Cerebellar nuclear complex (tissue), 1 donor: ENCODE measurements at places on chromosomes 4 and X.

DNA sequence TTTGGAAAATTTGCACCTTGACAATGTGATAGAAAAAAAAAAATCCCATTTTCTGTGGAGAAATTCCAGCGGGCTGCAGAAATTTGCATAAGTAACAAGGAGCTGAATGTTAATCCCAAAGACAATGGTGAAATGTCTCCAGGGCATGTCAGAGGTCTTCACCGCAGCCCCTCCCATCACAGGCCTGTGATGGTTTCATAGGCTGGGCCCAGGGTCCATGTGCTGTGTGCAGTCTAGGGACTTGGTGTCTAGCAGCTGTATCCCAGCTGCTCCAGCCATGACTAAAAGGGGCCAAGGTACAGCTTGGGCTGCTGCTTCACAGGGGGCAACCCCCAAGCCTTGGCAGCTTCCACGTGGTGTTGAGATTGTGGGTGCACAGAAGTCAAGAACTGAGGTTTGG, 85.2 kb downstream of the ADGRA3 start:
- no peak for DNase-seq

- DNase-seq, result no peak
These were observed 496.6 kb downstream of the STIM2 start for GRCh38 chr4:27357283-27357682.

- DNase-seq, result no peak
These were observed 41.5 kb upstream of the ZXDA start for GRCh38 chrX:57951666-57952319.

GRCh38 chr4:168092176-168092712, at the start of gene ANXA10:
TSS of gene ANXA10 (plus strand) at chr4:168092537. CDS start at chr4:168092701, 164 bp downstream.
- no peak for DNase-seq

DNA sequence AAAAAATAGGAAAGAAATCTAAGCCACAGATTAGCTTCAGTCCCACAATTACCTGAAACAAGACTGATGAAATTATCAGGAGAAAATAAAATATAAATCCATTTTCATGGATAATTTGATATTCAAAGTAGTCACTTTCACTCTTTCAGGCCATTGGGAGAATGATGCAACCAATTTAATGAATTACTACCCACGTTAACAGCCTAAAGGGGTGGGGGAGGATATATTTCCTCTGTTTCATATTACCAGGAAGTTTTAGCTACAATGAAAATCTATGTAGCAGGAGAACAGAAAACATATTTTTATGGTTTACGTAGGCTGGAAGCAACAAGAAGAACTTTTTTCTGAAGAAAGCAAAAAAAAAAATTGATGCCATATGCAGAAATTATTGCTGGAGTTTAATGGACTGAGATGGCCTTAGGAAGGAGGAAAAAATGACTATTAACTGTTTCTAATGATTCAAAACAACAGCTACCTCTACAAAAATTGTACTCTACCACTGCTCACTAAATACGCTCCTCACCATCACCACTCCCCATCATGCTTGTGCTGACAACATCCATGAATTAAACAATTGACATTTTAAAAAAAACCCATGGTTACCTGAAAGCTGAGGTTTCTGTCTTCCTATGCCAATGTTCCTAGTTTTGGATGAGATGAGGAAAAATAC, 100.9 kb downstream of the CXXC4 start:
- no peak for DNase-seq

- DNase-seq, result no peak
These were observed 67.0 kb downstream of the HPF1 start for GRCh38 chr4:169690787-169691186.

DNA sequence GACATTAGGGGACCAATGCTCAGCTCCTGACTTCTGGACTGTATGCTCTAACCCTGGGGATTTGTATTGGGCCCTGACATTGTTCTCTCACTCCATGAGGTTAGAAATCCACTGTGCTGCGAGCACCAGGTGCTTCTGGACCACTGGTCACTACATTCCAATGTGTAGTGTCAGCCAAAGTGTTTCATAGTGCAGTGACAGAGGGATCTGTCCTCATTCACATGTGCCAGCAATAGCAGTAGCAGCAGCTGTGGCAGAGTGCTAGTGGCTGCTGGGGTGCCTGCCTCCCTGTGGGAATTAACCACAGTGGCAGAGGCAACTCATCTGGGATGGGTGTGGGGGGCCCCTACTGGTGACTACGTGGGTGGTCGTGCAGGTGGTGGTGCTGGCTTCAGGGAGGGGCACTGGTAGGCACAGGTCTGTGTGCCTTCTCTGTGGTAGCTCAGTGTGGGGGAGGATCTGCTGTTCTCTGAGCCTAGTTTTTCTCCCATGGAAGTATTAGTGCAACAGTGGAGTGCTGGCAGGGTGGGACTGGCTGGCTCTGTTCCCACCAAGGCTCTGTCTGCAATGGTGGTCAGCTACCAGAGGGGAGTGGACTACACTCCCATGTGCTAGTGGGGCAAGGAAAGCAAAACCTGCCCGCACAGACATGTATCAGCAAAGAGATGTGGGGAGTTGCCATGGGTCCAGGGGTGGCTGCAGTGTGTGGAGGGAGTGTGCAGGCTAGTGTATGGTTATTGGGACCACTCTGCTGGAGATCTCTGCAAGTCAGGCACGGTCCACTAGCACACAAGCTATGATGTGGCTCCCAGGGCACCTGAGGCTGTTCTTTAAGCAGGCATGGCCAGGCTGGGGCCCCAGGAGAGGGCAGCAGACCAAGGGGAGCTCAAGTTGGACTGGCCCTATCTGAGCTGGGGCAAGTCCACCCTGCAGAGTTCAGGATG, 78.5 kb downstream of the SCLT1 start:
- DNase-seq, result no peak

DNA sequence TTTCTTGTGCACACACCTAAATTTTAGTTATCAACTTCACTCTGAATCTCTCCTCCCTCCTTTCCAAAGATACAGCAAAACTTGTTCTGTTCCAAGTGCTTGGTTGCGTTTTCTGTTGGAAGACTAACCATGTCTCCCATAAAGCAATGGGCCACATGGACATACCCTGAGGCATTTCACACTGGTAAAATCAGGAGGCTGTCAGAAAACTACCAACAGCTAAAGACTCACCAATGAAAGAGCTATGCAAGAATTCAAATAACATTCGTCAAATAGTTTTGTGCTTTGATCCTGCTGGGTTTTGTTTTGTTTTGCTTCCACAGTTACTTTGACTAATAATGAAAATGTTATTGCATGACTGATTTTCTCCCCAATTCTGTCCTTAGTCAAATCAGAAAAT, 46.0 kb downstream of the PHEX start:
- no peak for DNase-seq

- DNase-seq, result no peak
These were observed 649.6 kb downstream of the SPRY1 start for GRCh38 chr4:124046190-124046589.

GRCh38 chr4:89284828-89285227, 22.8 kb downstream of the GPRIN3 start:
- DNase-seq, result no peak

- DNase-seq, result no peak
These were observed 169.5 kb upstream of the SMARCAD1 start for GRCh38 chr4:94038195-94038594.

- DNase-seq, result no peak
These were observed 16.4 kb downstream of the PLP1 start for GRCh38 chrX:103792916-103793544.

DNA sequence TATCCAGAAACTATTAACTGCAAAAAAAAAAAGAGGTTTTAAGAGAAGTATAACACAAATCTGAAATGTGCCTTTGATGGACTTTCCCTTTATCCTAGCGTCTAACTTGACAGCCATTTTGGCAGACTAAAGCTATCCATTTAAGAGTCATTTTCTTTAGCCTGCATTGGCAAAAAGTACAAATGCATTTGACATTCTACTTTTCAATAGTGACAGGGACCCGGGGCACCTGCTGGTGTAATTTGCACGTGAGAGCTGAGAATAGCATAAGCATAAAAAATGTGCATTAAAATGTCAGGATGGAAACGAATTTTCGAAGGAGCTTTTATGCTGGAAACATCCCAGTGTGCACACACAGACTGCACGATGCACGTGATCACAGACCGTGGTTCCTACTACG, 91.9 kb downstream of the DHRSX start:
- DNase-seq, result no peak

DNA sequence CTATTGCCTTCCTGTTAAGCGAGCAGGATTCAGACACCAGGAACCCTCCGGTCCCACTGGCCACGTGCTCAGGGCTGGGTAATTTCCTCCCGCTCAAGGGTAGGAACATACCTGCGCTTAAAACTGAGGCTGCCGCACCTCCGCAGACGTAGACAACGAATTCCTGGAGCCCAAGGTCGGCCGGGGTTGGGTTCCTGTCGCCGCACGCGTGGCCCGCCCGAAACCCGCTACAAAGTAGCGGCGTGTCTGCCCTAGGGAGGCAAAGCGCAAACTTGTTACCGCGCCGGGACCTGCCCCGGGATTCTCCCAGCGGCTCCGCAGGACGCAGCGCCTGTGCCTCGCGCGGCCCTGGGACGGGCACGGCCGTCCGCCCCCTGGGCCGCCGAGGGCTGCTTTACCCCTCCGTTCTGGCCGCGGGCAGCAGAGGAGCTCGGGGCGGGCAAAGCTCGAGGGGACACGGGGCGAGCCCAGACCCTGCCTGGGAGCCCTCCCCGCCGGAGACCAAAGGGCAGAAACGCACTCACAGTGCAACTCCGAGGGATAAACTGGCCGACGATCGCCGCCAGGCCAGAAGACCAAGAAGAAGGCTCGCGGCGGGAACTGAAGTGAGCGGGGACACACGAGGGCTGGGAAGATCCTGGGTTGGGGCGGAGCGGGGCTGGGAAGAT, at the start of gene ERVMER34-1:
ERVMER34-1 (minus strand) TSS at position 607 of the 668 bp plus-strand sequence. CDS start 5,905 bp downstream, outside the sequence.
- DNase-seq, result no peak

- DNase-seq, result no peak
These were observed 3.7 kb upstream of the BEX4 start for GRCh38 chrX:103211012-103211715.

DNA sequence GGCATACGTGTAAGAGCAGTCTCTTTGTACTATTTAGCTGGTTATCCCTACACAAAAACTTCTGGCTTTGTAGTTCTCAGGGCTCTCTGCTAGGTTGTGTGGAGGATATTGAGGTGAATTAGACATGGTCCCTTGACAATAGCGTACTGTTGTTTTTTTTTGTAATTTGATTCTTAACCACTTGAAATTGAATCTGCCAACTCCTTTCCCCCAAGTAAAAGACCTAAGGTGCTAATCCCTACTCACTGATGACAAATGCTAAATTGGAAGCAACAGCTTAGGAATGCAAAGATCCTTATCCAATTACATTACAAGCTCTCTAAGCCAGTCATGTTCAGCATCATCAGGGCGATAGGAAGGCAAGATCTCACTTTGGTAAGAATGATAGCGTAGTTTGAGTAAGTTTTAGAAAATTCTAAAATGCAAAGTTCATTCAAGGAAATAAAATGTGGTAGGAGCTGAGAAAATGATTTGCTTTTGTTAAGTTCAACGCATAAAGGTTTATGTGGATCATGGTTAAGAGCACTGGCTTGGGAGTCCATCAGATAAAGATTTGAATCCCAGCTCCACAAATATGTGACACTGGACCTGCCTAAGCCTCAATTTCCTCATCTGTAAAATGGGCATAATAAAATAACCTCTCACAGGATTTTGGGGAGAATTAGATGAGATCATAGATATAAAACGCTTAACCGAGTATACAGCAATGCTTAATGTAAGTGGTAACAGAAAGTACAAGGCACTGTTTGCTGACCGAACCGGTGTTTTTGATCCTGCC, 39.3 kb downstream of the DOCK11 start:
- no peak for DNase-seq

DNA sequence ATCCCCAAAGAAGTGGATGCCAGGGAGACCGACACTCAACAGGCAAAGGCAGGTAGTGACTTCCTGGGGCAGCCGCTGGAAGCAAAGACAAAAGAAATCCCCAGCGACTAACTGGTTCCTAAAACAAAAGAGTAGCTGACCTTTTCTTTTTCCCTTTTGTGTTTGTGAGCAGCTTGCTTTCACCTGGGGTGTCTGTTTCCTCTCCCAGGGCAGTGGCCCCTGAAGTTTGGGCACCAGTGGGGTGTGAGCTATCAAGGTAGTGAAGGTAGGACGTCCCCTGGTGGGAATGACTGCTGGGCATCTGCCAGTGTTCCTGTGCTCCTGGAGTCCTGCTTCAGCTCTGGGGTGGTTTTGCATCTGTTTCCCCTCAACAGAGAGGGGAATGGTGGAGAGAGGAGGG, 41.6 kb upstream of the STIM2 start:
- no peak for DNase-seq

- DNase-seq, result no peak
These were observed 5.1 kb downstream of the MAGEB17 start for GRCh38 chrX:16172391-16172790.

DNA sequence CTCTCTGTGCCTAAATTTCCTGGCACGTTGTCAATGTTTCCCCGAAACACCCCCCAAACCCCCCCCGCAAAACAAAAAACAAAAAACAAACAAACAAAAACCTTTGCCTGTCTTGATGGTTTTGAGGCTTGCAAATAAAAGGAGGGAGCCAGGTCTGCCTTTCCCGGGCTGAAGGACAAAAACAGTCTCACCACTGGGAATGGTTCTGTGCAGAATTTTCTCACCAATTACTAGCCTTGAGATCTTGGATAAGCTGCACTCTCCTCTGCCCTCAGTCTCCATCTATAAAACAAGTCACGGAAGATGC, 15.5 kb downstream of the NKX3-2 start:
- no peak for DNase-seq

GRCh38 chr4:73856518-73856917, 3.4 kb downstream of the PF4V1 start:
- DNase-seq, result no peak

GRCh38 chr4:57448901-57449300, 338.7 kb upstream of the IGFBP7 start:
- DNase-seq, result no peak

GRCh38 chr4:168907119-168907698, 102.8 kb downstream of the CBR4 start:
- no peak for DNase-seq

DNA sequence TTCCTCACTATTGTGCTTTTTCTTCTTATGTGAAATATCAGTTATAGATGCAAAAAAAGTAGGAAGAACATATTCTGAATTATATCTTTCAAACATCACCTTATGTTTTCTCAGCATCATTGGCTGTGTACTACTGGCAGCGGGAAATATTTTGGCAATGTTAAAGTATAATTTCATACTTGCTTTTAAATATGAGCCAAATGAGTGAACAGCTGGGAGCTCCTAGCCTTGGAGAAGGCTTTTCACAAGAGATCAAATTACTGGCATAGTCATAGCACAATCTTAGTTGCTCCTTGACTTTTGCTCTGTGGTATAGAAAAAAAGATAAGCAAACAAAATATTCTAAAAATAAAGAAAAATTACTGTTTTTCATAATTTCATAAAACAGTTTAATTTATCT, 1575.8 kb upstream of the PABPC4L start:
- no peak for DNase-seq

- no peak for DNase-seq
These were observed 14.2 kb upstream of the HERC5 start for GRCh38 chr4:88442689-88443191.

DNA sequence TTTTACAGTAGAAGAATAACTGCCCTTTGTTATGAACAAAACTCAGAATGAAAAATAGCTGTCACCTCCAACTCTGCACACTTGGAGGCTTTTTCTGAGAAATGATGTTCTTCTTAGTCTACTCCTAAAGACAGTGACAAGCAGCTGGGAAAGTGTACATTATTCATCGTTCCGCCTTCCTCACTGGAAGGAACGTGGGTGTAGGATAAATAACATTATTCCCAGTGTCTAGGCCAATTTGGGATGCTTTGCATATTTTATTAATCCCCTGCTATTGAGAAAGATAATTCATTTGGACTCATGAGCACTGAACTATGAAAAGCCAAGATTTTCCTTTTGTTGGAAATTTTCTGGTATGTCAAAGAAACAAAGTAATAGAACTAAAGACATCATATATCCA, 87.8 kb downstream of the VCX2 start:
- DNase-seq, result no peak
